Caco-2 (cell line): ENCODE measurements at places on chromosomes 7 and 10. TPM values are rescaled to one million over a fixed set of nuclear protein-coding genes. Genes with fewer than 3 reads are reported as not detected.

- DNase-seq, result no peak
Observed at GRCh38 chr7:101868191-101868950, 50.9 kb downstream of the CUX1 start.

GRCh38 chr7:22150221-22150620 is 204.5 kb upstream of the CDCA7L start:
- no peak for DNase-seq

GRCh38 chr7:73698410-73698809 is 15.0 kb downstream of the BUD23 start:
- no peak for DNase-seq

GRCh38 chr10:123501148-123501547 is 165.0 kb upstream of the GPR26 start:
- DNase-seq, result no peak

DNA sequence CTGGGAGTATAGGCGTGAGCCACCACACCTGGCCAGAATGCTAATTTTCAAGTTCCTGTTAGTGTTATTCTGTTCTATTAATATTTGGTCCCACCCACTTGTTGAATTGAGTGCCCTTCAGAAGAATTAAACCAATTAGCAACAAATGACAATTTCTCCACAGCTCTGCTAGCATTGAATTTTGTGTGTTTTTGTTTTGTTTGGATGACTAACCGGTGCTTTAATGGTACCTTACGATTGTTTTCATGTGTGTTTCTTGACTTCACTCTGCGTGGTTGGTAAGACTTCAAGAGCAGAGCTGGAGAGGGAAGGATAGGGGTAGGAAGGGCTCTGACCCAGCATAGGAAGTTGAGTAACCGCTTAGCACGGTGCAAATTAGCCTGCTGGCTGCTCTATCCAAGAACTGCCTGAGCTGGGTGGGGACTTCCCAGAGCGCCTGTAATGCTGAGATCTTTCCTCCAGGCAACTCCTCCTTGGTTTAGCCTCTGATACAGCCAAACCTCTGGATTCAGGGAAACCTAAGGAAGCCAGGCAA is 4.6 kb downstream of the ARPC1B start:
- DNase-seq, result no peak

- DNase-seq, result no peak
Observed at GRCh38 chr10:35486297-35486990, 118.7 kb upstream of the GJD4 start.

GRCh38 chr10:50554376-50554994 is 69.3 kb downstream of the SGMS1 start:
- no peak for DNase-seq

DNA sequence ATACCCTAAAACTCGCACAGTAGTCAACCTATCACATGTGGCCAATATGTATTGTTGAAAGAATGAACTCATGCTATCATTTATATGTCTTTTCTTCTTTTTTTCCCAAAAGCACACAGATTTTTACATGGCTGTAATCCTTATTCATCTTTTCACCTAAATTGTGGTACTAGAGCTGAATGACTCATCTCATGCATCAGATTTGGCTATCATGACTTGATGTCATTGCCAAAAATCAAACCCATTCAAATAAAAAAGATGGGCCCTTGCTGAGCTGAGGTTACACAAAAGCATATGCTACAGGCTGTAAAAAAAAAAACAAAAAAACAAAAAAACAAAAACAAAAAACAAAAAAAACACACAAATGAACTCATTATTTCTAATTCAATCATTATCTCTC is 3.3 kb upstream of the LMOD2 start:
- DNase-seq, result no peak

GRCh38 chr10:79274279-79275104 is 72.8 kb upstream of the PPIF start:
- peak; percentile 38 for DNase-seq

DNA sequence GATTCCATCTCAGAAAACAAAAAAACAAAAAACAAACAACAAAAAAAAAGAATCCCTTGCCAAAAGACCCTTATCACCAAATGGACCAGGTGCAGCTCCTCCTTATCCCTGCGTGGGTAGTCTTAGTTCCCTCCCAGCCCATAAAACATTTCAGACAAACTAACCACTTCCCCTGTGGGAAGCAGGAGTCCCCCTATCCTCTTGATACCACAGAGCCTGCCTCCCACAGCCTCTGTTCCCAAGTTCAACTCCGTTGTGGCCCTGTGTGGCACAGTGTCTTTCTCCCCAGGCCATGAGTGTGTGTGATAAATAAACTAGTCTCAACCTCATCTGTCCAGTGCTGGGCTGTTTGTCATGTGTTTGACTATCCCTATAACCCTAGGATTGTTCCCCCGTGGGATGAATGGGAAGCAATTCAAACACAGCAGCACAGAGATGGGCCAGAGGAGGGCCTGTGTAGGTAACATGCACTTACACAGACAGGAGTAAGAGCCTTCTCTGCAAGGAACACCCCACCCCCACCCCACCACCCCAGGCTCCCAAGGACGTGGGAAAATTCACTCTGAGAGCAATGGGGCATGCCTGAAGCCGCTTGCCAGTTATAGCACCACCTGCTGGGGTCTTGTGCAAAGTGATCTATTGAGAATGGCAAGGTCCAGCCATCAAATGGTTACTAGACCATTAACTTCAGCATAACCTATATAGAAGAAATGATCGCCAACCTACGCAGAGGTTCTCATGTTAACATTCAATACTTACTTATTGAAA is 147.1 kb upstream of the GHITM start:
- DNase-seq, result peak; percentile 36

DNA sequence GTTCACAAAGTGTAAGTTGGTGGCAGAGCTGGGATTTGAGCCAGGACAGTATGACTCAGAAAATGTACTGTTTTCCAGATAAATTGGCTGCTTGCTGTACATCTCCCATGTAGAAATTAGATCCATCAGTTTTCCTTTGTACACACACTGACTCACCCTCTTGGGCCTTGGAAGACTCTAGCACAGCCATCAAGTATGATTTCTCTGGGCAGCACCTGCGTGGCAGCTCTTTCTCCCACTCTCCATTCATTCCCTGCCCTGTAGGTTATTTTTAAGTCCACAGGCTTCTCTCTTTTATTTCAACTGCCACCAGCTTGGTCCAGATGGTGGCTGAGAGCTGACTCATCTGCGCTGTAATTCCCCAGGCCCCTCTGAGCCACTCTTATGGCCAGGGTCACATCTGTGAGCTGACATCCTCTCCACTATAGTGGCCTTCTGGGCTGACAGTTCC is 28.3 kb upstream of the SDK1 start:
- no peak for DNase-seq

DNA sequence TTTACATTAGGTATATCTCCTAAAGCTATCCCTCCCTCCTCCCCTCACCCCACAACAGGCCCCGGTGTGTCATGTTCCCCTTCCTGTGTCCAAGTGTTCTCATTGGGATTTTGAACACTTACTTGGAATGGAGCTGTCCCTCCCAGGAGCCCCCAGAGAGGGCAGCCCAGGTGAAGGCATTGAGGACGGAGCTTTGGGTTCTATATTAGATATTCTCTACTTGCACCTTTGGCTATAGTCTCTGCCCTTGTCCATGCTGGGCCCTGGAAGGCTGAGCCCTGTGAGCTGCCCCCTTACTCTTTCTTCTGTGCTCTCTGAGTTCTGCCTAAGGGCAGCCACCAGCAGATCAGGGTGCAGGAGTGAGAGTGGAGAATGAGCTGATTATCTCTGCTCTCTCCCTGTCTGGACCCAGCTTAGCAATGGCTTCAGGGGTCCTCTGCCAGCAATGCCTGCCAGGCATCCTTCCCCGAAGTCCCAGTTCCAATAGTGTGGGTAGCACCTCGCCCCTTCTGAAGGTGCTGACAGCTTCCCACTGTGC is 11.2 kb downstream of the ADRA2A start:
- no peak for DNase-seq

- no peak for DNase-seq
Observed at GRCh38 chr7:34061149-34061548, 155.8 kb downstream of the BMPER start.

GRCh38 chr7:23106823-23107663 is 1.5 kb downstream of the KLHL7 start:
- no peak for DNase-seq

GRCh38 chr7:109125001-109125400 is 555.3 kb downstream of the DNAJB9 start:
- DNase-seq, result peak; percentile 15

GRCh38 chr10:100128951-100129350 is 47.3 kb upstream of the CPN1 start:
- no peak for DNase-seq

DNA sequence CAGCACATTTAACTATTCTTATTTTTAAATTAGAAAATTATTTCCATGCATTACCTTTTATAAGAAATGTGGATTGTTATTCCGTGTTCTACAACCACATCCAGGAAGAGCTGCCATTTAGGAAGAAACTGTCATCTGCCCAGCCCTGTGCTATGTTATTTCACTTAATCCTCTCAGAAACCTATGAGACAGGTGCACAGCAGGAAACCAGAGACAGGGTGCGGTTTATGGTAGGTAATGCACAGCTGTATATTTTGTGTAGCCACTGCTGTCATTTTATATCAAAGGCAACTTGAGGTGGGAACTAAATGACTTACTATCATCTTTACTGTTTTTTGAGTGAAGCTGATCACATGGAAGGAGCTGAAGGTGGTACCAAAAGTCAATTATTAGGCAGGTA is 232.3 kb downstream of the MAGI2 start:
- DNase-seq, result no peak

DNA sequence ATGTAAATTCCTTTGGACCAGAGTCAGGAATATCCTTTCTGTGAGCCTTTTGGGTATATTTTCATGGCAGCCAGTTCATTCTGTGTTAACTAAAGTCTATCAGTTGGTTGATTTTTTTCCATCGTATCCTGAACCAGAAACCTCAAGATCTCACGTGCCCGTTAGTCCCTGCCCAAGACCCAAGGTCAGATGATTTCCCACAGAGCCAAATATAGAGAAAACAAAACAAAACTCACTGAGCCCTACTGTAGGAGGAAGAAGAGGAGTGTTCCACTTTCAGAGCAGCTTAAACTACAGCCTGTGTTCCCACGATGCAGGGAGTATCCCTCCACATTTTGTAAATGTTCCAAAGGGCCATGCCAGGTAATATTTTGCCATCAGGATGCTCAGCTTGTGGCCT is 96.0 kb upstream of the ADO start:
- DNase-seq, result no peak

GRCh38 chr7:107359520-107360316 is 110.1 kb upstream of the GPR22 start:
- DNase-seq, result no peak

GRCh38 chr7:32347244-32347828 is 142.8 kb downstream of the LSM5 start:
- DNase-seq, result peak; percentile 43

DNA sequence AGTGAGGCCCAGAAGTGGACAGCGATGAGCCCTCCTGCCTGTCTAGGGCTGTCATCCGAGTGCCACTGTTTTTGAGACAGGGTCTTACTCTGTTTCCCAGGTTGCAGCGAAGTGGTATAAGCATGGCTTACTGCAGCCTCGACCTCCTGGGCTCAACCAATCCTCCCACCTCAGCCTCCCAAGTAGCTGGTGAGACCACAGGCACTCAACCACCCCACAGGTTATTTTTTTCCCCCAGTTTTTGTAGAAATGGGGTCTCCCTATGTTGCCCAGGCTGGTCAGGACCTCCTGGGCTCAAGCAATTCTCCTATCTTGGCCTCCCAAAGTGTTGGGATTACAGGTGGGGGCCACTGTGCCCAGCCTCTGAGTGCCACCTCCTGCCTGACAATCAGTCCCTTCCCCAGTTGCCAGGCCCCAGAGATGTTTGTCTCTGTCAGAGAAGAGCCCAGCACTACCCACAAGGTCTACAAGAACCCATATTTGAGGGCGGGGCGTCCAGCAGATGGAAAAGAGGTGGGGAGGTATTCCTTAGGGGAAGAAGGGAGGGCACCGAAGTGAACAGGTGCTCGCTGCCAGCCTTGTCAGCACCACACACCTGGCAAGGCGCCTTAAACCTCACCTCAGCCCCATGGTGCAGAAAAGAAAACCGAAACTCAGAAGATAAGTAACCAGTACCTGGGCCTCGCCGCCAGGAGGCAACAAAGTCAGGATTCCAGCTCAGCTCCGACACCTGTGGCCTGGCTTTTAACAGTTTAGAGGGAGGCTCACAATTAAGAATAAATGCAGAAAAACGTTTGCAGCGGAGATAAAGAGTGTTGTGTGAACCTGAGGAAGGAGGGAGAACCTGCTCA is 77.4 kb upstream of the ANLN start:
- no peak for DNase-seq

DNA sequence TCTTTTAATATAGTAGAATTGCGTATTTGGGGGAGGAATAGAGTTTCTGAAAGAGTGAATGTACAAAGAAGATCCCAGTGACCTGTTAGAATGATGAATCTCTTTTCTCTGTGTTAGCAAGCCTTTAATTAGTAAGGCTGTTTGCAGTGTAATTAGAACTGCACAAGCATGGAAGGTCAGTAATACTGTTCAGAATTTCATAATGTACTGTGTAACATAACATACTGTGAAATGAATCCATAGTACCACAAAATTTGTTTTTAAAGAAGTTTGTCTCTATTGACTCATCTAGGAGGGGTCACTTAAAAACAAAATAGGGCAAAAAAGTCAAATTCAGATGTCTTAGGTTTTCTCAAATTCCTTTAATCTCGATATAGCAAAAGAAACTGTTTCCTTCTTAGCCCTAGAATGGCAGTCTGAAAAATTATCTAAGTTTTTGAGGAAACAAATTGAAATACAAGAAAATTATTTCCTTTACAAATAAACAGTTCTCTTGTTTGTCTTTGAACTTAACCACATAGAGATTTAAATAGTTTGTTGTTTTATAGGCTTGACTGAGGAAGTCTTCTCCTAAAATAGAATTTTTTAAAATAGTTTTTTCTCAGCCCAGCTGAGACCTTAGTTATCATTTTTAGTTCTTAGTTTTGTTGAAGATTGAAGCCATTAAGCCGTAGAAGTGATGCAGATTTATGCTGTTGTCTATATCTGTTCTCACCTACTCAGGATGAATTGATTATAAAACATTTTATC is 12.5 kb downstream of the ADK start:
- DNase-seq, result no peak

- DNase-seq, result no peak
Observed at GRCh38 chr10:565676-566075, 123.8 kb downstream of the DIP2C start.

The RAMP3 gene
- total RNA-seq, result not detected in 2 replicates

The CD36 gene
- total RNA-seq, result not detected in 2 replicates

The LRIT1 gene
- not detected in 2 replicates for total RNA-seq

The DNAH11 gene
- total RNA-seq, result 1.3 and 2.0 TPM in 2 replicates

The UCN3 gene
- not detected in 2 replicates for total RNA-seq

The NRAP gene
- 0.05 and 0.09 TPM in 2 replicates for total RNA-seq

The TMEM270 gene
- total RNA-seq, result not detected in 2 replicates
